Kidney glomerular epithelial cell (primary cell): ENCODE measurements at places on chromosomes 13 and 19.

GRCh38 chr19:18496167-18496979 is 25.5 kb downstream of the ELL start:
- DNase-seq, result peak; percentile 70

GRCh38 chr19:19540064-19540714 is 2.1 kb downstream of the CILP2 start:
- no peak for DNase-seq

DNA sequence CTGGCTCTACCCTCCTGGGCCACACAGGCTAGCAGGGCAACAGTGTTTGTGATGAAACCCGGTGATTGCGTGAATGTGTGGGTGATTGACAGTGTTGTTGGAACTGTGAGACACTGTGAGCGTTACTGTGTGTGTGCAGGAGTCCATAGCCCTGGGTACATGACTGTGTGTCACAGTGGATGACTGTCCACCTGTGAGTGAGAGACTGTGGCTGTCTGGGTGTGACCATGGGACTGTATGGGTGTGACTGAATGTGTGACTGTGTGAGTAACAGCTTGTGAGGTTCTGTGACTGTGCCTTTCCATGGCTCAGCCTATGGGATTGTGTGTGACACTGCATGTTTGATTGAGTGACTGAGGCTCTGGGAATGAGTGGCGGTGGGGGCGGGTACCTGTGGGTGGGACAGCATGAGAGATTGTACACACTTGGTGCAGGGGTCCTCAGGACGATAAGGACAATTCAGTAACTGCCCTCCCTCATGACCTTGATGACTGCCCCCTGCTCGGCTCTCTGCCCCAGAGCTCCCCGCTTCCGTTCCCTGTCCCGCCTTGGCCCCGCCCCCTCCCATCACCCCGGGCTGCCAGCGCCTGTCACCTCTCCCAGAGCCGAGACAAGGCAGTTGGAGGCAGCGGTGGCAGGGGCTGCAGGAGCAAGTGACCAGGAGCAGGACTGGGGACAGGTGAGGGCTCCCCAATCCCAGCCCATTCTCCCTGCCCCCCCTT is at the start of gene GIPR:
GIPR (plus strand) TSS at position 602 of the 722 bp plus-strand sequence. CDS start 1,300 bp downstream, outside the sequence.
- DNase-seq, result peak; percentile 25

- no peak for DNase-seq
Observed at GRCh38 chr13:24064371-24064770, 96.1 kb upstream of the SPATA13 start.

- DNase-seq, result no peak
Observed at GRCh38 chr19:29268721-29269393, 55.9 kb upstream of the UQCRFS1 start.
